ENCODE measurements at places on chromosomes 5 and 9. TPM values are rescaled to one million over a fixed set of nuclear protein-coding genes. Genes with fewer than 3 reads are reported as not detected.

- no peak for DNase-seq
Measured at GRCh38 chr9:8489835-8490234, 690.3 kb upstream of the DMAC1 start.

DNA sequence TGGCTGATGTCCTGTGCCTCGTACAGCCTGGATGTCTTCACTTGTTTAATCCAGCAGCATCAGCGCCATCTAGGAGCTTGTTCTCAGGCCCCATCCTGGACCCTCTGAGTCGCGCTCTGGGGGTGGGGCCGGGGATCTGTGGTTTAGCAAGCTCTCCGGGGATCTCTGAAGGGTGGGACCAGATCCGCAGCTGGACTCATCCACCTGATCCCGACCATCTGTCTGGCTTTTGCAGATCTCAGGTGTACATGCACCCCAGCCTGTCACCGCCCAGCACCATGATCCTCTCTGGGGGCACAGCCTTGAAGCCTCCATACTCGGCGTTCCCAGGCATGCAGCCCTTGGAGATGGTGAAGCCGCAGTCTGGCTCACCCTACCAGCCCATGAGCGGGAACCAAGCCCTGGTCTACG is 15.1 kb upstream of the POMT1 start:
- no peak for DNase-seq

DNA sequence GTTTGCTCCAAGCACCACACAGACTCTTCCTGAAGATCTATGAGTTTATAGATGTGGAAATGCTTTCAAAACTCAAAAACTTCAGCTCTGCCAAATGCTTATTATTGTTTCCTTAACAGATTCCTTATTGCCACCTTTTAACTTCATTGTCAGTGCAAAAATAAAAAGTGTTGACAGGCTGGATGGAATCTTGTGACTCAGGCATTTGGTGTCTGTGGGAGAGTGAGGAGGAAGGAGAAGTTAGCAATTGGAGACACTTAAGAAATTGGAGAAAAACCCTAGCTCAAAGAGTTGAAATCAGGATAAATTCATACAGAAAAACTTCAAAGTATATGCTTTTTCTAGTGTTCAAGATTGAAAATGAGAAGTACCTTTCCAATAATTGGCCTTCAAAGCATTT is 140.6 kb upstream of the PUM3 start:
- no peak for DNase-seq

- peak; percentile 78 for DNase-seq
Measured at GRCh38 chr9:35350827-35351549, 138.9 kb upstream of the RUSC2 start.

GRCh38 chr5:135443161-135443960 is 3.8 kb downstream of the DCANP1 start:
- no peak for DNase-seq

- no peak for DNase-seq
Measured at GRCh38 chr9:131028931-131029573, 20.1 kb downstream of the LAMC3 start.

GRCh38 chr9:27432308-27432707 is 91.8 kb upstream of the IFNK start:
- DNase-seq: no peak

- no peak for DNase-seq
Measured at GRCh38 chr9:132662152-132662945, 7.4 kb downstream of the DDX31 start.

- no peak for DNase-seq
Measured at GRCh38 chr5:111132731-111133435, 40.7 kb downstream of the WDR36 start.

- no peak for DNase-seq
Measured at GRCh38 chr5:90747693-90748092, 189.1 kb downstream of the ADGRV1 start.

DNA sequence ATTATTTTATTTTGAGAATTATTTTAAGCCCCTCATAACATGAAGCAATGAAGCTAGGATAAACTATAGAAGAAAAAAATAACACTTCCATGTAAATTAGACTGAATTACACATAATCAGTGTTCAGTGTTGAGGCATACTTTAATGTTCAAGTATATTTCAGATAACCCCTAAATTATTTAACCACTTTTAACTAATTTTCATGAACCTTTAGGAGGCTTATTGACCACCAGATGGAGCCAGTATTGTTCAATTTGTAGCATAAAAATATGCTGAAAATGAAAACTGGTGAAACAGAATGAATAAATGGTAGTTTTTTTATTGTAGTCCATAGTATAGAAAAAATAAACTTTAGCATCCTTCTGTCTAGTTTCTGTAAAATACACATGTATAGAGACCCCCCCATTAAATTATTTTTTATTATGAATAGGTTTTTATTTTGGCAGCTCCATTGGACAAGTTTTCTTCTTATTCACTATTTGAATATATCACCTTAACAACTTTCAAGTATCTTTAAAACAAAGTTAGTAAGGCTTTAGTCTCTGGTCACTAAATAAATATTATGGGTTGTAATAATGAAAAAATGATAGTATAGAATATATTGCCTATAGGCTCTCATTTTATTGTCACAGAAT is 190.1 kb downstream of the CWC27 start:
- peak; percentile 13 for DNase-seq

DNA sequence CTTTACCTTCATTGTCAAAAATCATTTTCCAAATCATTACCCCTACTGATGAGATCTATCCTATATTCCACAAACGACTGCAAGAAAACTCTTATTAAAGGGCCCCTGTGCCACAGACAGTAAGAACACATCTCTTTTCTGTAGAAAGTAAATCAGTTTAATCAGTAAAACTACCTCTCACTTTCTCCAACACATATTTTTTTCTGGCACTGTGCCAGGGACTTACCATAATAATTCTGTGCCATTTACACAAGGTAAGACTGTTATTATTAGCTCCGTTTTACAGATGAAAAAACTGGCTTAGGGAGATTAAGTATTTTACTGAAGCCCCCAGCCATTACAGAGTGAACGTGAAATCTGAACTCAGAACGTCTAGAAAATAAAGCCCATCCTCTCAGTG is 587.0 kb upstream of the COX7C start:
- DNase-seq: no peak

GRCh38 chr9:37342493-37342892 is 80.0 kb upstream of the GRHPR start:
- no peak for DNase-seq

GRCh38 chr5:81859624-81860023 is 108.7 kb upstream of the SSBP2 start:
- no peak for DNase-seq

DNA sequence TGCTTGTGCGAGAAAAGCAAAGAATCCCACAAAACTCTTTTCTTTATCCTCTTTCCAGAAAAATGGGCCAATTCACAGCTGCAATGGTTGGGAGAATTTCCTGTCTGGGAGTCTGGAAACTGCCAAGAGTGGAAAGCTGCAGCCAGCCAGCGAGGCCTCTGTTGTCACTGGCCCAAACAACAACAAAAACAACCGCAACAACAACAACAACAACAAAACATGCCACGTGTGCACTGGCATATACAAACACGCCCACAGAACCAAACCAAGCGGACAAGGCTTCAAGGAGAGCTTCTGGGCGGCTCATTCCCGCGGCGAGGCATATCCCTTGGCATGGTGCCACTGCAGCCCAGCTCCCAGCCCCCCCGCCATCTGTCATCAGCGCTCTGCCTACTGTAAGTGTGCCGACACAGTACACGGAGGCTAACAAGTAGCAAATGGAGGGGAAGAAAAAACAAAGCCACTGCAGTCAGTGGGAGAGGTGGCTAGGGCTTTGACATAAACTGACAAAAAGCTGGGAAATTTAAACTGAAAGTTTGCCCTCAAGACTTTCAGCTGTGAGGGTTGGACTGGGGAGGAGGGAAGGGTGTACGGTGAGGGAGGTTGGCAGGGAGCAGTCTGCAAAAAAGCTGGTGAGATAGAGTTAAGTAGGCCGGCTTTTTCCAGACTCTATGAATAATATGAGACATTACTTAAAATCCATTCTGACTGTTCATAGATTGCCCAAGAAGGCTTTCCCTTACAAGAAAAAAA is 165.0 kb upstream of the ZNF462 start:
- no peak for DNase-seq

DNA sequence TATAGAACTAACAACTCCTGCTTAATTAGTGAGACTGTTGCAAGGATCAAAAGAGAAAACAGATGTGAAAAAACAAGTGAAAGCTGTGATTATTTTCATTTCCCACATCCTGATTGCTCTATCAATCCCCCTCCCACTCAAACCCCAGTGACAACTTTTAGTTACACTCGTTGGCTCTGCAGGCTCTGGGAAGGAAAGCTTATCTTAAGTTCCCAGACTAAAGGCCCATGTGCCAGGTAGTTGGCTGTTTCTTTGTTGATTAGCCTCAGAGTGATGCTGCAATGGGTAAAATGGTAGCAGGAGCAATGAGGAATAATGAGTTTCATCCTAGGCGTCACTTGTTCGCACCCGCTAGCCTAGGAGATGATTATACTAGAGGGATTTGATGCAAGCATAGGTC is 133.3 kb upstream of the IFNE start:
- no peak for DNase-seq

DNA sequence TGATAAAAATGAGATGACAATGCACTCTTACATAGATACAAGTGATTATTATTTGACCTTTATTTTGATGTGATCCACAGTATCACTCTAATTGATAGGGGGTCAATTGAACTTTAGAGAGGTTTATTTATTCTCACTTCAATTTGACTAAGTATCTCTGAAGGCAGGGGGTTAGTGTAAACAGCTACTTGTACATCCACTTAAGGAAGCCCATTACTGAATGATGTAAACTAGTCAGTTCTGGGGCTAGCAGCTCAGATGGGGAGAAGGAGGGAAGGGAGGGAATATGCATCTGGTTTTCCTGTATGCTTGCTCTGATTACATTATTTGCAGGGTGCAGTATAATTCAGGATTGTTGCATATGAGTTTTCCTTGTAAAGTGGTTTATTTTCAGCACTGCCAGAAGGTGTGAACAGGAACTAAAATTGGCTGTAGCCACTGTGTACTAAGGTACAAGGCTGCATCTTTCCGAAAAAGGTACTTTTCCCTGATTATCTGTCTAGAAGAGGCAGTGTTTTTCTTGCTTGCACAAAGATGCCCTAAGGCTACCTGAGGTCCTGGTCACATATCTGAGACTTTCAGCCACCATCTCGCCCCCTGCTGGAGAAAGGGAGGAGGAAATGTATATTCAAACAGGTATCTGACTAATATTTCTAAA is 51.2 kb downstream of the MRPS27 start:
- DNase-seq: no peak

- no peak for DNase-seq
Measured at GRCh38 chr5:135395451-135395850, 3.6 kb downstream of the MACROH2A1 start.

GRCh38 chr5:17430241-17430640 is 67.8 kb upstream of the TAF11L2 start:
- DNase-seq: no peak

DNA sequence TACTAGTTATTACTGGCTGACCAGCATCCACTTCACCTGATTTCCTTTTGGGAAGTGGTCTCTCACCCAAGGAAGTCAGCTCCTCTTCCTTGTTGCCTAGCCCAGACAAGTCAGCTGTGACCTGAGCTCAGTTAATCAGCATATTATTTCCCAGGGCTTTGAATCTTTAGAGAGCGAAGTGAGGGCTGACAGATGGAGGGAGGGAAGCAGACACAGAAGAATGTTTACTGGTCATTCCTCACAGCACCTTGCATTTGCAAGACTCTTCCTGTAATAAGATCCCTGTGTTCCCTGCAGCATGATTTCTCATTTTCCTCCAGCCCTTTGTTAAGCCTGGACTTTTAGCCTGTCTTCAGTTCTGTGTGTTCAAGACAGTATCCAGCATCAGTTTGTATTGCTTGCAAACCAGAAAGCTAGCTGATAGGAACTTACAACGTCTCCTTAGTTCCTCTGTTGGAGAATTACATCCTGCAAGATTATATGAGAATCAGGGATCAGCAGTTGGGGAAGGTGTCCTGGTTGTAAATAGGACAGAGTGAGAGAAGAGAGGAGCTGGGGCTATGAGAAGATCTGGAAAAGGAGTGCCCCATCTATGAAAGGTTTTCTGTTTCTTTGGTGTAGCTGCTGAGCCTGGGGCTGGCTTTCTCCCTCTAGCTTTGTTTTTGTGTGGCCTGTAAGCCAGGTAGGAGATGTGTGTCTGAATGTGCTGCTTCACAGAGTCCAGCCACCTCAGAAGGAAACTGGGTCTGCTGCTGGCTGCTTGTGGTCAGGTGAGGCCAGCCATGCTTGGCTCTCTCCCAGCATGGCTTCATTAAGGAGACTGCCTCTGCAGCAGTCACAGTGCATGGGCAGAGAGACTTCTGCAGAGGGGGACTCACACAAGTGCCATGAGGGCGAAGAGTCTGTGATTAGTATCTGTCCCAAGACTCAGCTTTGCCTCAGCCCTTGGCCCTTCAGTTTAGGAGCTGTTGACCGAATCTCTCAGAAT is 50.3 kb downstream of the MAN2A1 start:
- no peak for DNase-seq

- DNase-seq: no peak
Measured at GRCh38 chr5:106172681-106173532, 1497.8 kb downstream of the EFNA5 start.

- DNase-seq: no peak
Measured at GRCh38 chr5:158769079-158769478, 330.6 kb downstream of the EBF1 start.

- no peak for DNase-seq
Measured at GRCh38 chr5:85512896-85513295, 1104.8 kb upstream of the COX7C start.

- no peak for DNase-seq
Measured at GRCh38 chr5:146669656-146670055, 153.7 kb upstream of the GPR151 start.

DNA sequence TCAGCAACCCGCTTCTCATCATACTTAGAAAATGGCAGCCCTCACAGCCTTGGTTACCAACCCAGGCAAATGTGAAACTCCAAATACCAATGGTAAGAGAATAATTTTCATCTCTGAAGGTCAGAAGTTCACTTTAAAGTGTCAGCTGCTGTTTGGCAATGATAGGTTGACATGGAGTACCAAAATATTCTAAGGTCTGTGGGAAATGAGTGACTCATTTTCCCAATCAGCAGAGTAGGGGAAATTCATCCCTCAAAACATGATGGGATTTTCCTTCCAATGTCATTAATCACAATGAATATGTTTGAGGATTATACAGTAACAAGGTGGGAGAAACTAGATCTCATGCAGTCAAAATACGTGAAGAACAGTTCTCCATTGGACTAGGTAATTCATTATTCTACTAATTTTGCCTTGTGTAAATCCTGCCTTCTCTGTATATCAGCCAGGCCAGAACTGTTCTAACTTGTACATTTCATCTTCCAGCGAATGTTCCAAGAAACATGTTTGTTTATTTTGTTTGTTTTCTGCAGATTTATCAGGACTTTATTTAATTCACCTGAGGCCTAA is 53.1 kb upstream of the ERBIN start:
- no peak for DNase-seq

SAXO1 gene
- polyA plus RNA-seq: 0.01 TPM

FANCG gene
- 8.5 TPM for polyA plus RNA-seq

ELOVL7 gene
- 0.11 TPM for polyA plus RNA-seq

STK32A gene
- 0.12 TPM for polyA plus RNA-seq

SNX24 gene
- polyA plus RNA-seq: 14.8 TPM

TRPM3 gene
- polyA plus RNA-seq: 0.01 TPM

COX7C gene
- 740 TPM for polyA plus RNA-seq

FAM221B gene
- not detected for polyA plus RNA-seq

OTP gene
- not detected for polyA plus RNA-seq

IFNA21 gene
- polyA plus RNA-seq: not detected

BTNL8 gene
- not detected for polyA plus RNA-seq

DOCK2 gene
- polyA plus RNA-seq: 1.2 TPM

Data from AG04450 (cell line).